ENCODE measurements at places on chromosomes 1 and 21.
A peak's percentile ranks its signal among the peaks of the same experiment; 100 is the strongest.

- no peak for DNase-seq
Measured at GRCh38 chr1:65175171-65176055, 27.4 kb downstream of the AK4 start.

DNA sequence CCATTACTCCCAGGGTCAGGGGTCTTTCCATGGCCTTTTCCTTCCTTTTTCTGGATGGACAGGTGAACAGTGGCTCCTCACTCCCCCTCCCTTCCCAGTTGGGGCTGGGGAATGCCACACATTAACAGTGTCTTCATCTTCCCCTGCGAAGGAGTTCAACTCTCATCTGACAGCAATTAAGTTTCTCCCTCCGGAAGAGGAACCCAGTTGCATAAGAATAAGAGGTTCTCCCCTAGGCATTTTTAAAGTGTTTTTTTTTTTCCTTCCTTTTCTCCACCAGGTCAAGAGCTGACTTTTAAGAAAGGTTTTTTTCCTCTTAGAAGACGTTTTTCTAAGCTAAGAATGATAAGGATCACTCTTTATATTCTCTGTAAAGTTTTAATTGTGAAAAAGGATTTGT is 42.3 kb upstream of the FASLG start:
- DNase-seq, result no peak

DNA sequence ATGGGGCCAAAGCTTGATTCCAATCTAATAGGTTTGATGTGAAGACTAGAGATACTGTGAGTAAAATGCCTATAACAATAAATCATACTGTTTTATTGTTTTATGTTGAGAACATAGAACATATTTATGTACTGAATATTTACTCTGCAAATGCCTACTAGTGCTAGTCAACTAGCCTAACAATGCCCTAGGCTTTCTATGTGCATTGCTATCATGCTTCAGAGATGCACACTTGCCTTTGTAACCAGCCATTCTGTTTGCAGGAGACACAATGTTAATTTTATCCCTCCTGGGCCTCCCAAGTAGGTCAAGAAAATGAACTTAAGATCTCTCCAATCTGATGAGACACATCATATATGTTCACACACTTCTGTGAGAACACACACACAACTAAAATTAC is 530.8 kb upstream of the BEND5 start:
- no peak for DNase-seq

DNA sequence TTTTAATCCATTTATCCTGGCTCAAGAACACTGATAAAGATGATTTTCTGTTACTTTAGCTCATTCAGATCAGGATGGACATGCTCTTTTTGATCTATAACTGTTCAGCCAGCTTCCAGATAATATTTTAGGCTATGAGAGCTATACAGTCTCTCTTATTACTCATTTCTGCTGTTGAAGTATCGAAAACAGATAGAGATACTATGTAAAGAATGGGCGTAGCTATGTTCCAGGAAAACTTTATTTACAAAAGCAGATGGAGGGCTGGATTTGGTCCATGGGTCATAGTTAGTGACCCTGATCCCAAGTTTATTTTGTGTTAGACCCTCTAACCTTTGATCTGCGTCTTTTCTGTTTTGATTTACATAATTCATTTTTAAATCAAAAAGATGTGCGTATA is 78.8 kb upstream of the TENT5C start:
- no peak for DNase-seq

GRCh38 chr1:229905031-229905545 is 161.9 kb upstream of the GALNT2 start:
- no peak for DNase-seq

- no peak for DNase-seq
Measured at GRCh38 chr21:41966872-41967621, 13.2 kb upstream of the C2CD2 start.

DNA sequence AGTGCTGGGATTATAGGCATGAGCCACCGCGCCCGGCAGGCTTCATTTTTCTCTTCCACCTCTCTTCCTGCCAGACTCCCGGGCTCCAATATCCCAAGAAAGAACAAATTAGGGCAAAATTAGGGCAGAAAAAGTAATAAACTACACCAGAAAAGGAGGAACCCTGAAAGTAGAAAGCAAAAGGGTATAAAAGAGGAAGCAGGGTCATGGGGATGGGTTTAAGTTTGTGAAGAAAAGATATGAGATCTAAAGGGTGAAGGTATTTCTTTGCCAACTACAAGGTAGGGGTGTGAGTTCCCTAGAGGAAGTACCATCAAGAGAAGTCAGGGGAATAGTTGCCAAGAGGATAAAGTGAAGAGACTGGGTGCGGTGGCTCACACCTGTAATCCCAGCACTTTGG is 9.9 kb downstream of the PTPN22 start:
- DNase-seq, result no peak

DNA sequence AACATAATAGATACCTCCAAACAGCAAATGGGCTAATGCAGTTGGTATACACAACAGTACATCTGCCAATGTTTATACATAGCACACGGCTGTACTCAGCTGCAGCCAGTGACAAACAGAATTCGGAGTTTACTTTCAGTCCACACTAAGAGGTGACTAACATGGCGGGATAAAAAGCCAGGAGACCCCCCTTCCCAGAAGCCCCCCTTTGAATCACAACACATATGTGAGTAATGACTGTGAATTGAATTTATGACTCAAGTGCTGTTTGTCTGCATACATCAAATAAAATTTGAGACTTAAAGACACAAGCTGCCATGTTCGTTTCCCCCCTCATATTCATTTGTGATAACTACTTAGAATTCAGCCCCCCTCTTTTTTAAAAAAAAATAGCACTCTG is 113.2 kb downstream of the RUNX1 start:
- DNase-seq, result no peak

- no peak for DNase-seq
Measured at GRCh38 chr1:114008480-114008941, 29.2 kb downstream of the OLFML3 start.

GRCh38 chr1:47231301-47232186 is 481 bp downstream of the TAL1 start:
- no peak for DNase-seq

DNA sequence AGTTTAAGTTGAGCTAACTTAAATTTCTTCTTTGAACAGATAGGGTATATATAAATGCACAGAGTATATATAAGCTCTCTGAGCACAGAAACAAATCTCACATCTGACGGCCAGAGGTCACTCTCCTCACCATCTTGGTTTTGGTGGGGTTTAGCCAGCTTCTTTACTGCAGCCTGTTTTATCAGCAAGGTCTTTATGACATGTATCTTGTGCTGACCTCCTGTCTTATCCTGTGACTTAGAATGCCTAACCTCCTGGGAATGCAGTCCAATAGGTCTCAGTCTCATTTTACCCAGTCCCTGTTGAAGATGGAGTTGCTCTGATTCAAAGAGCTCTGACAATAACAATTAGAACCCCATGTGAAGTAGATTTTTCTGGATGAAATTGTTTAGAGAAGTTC is 1.6 kb upstream of the MOV10 start:
- DNase-seq, result no peak

DNA sequence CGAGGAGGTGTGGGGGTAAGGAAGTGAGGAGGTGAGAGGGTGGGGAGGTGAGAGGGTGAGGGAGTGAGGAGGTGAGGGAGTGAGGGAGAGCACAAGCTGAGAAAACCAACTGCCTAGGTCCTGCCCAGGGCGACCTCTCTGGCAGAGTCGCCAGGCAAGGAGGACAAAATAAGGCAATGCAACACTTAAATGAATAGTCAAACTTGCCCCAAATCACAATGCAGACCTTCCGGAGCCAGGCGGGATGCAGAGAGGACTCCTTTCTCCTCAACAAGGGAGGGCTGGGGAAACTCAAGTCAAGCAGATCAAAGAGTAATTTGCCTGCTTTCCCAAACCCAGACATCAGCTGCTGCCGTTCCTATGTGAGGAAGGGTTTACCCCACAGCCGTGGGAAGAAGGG is 86.0 kb downstream of the CCDC185 start:
- peak; percentile 8 for DNase-seq

GRCh38 chr1:193451001-193451400 is 264.6 kb upstream of the B3GALT2 start:
- DNase-seq, result no peak

DNA sequence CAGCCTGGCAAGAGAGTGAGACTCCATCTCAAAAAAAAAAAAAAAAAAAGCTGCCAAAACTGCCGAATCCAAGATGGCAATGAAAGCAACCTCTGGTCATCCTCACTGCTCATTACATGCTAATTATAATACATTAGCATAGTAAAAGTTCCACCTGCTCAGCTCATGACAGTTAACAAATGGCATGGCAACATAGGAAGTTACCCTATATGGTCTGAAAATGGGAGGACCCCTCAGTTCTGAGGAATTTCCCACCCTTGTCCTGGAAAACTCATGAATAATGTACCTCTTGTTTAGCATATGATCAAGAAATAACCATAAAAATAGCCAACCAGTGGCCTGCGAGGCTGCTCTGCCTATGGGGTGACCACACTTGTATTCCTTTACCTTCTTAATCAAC is 93.1 kb upstream of the PGBD5 start:
- DNase-seq, result no peak

GRCh38 chr21:46551636-46552241 is 53.1 kb downstream of the S100B start:
- no peak for DNase-seq

DNA sequence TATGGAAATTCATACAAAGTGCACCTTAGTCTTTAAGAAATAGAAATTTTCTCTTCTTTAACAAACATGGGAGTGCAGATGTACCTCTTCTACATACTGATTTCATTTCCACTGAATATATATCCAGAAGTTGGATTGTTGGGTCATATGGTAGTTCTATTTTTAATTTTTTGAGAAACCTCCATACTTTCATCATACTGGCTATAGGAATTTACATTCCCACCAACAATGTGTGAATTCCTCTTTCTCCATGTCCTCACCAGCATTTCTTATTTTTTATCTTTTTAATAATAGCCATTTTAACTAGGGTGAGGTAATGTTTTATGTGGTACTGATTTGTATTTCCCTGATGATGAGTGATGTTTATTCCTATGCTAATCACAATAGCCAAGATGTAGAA is 87.5 kb downstream of the RGS2 start:
- no peak for DNase-seq

GRCh38 chr1:115670476-115671175 is 28.9 kb downstream of the VANGL1 start:
- DNase-seq, result peak; percentile 93

GRCh38 chr1:232142403-232143314 is 487.3 kb downstream of the SIPA1L2 start:
- no peak for DNase-seq

DNA sequence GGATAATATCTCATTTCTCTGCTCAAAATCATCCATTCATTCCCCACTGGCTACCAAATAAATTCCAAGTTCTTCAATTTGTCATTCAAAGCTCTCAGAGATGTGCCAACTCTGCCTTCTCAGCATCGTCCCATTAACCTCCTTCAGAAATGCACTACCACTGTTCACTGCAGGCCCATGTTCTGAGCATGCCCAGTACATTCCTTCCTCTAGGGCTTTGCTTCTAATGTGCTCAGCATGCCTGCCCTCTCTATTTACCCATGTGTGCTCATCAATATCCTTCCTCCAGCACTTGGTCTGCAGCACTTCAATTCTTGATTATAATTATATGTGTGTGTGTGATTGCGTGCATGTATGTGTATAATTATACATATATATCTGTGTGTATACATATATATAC is 36.1 kb upstream of the RGS8 start:
- peak; percentile 17 for DNase-seq

DNA sequence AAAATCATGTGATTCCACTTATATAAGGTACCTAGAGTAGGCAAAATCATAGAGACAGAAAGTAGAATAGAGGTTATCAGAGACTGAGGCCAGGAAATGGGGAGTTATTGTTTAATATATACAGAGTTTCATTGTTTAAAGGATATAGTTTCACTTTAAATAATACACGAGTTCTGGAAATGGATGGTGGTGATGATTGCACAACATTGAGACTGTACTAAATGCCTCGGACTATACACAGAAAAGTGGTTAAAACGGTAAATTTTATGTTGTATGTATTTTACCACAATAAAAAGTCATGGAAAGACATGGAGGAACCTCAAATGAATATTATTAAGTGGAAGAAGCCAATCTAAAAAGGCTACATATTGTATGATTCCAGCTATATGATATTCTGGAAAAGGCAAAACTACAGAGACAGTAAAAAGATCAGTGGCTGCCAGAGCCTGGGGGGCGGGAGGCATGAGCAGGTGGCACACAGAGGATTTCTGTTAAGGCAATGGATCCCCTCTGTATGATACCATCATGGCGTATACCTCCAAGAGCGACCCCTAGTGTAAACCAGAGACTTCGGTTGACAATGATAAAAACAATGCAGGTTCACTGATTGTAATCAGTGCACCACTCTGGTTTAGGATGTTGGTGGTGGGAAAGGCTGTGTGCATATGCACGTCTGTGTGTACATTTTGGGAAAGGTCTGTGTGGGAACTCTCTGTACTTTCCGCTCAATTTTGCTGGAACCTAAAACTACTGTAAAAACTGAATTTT is 7.5 kb downstream of the C1orf198 start:
- no peak for DNase-seq

GRCh38 chr1:204902671-204903070 is 32.0 kb downstream of the NFASC start:
- no peak for DNase-seq

DNA sequence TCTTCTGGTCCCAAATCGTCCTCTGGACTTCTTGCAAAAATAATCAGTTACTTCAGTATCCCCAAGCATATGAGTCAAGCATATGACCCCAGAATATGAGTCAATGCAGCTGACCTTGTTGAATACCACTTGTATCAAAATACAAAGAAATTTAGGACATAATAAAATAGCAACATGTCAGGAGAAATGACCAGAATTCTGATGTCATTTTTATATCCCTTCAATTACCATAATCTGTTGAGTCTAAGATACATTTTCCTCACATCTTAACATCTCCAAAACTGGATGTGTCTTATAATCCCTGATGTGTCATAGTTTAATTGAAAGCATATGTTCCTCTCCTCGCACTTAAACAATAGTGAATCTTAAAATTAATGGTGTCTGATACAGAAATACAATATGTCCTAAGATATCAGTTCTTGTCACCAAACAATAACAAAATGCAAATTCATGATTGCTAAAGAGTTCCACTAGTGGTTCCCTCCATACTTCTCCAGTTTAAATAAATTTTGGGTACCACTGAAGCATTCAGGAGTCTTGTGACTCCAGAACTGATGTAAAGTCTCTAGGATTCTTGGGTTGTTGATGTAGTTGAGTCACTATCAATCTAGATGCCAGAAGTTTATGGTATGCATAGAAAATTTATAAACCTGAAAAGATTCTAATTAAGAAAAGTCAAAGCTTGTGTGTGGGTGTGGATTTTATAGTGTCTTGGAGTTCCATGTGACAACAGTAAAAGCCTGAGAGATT is 41.8 kb downstream of the KIFAP3 start:
- DNase-seq, result no peak

DNA sequence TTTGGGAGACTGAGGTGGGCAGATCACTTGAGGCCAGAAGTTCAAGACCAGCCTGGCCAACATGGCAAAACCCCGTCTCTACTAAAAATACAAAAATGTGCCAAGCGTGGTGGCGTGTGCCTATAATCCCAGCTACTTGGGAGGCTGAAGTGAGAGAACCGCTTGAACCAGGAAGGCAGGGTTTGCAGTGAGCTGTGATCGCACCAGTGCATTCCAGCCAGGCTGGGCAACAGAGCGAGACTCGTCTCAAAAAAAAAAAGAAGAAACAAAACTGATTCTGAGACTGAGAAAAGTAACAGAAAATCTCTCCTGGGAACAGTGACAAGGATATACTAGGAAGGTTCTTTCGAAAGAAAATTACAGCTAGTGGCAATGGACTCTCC is 20.9 kb downstream of the USP48 start:
- no peak for DNase-seq

- DNase-seq, result no peak
Measured at GRCh38 chr1:23389837-23390321, 20.2 kb upstream of the ZNF436 start.
